ENCODE measurements at places on chromosomes 5 and 9. TPM values are rescaled to one million over a fixed set of nuclear protein-coding genes. Genes with fewer than 3 reads are reported as not detected.

SECISBP2 gene
- total RNA-seq, result 20.6 TPM

ZDHHC21 gene
- total RNA-seq, result 9.0 TPM

EPB41L4B gene
- 23.3 TPM for total RNA-seq

ALDOB gene
- total RNA-seq, result 0.40 TPM

SEMA4D gene
- 27.8 TPM for total RNA-seq

FPGS gene
- 34.1 TPM for total RNA-seq

HTR1A gene
- not detected for total RNA-seq

ENTPD2 gene
- 0.92 TPM for total RNA-seq

SHOC1 gene
- not detected for total RNA-seq

ZDHHC11B gene
- total RNA-seq, result 17.0 TPM

FGF1 gene
- total RNA-seq, result 28.7 TPM

PCDHGA7 gene
- 4.3 TPM for total RNA-seq

INSL6 gene
- not detected for total RNA-seq

CCNB1 gene
- 3.5 TPM for total RNA-seq

KCNV2 gene
- not detected for total RNA-seq

DAP gene
- total RNA-seq, result 77.0 TPM

CD72 gene
- total RNA-seq, result 0.58 TPM

GARNL3 gene
- 24.2 TPM for total RNA-seq

OTP gene
- total RNA-seq, result not detected

CARTPT gene
- not detected for total RNA-seq

SNCAIP gene
- 3.9 TPM for total RNA-seq

EFNA5 gene
- total RNA-seq, result 23.7 TPM

PIP5KL1 gene
- total RNA-seq, result not detected

MCC gene
- 21.6 TPM for total RNA-seq

FOCAD gene
- total RNA-seq, result 38.0 TPM

Measured in right cardiac atrium (tissue), 5 donors.